ENCODE measurements at places on chromosomes 1 and 21.

DNA sequence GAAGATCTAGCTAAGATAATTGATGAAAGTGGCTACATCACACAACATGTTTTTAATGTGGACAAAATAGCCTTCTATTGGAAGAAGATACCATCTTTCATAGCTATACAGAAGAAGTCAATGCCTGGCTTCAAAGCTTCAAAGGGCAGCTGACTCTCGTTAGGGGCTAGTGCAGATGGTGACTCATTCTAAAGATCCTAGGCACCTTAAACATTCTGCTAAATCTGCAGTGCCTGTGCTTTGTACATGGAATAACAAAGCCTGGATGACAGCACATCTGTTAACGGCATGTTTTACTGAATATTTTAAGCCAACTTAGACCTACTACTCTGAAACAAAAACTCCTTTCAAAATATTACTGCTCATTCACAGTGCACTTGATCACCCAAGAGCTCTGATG, 65.6 kb upstream of the USP24 start:
- no peak for DNase-seq

GRCh38 chr1:64811131-64811530, 66.3 kb downstream of the RAVER2 start:
- no peak for DNase-seq

DNA sequence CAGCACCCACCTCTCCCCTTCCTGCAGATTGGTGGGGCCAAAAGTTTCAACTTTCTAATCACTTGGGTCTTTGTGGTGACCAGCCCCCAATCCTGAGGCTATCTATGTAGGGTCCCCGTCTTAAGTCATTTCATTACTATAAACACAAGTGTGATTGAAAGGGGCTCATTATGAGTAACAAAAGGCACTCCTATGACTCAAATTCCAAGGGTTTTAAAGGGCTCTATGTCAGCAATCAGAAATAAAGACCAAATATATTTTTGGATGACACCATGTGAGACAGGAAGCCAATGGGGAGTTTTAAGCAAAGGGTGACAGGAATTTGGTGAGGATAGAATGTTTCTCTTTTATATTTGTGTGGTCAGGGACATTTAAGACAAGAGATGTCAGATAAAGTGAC, 6.2 kb downstream of the ERO1B start:
- DNase-seq: no peak

DNA sequence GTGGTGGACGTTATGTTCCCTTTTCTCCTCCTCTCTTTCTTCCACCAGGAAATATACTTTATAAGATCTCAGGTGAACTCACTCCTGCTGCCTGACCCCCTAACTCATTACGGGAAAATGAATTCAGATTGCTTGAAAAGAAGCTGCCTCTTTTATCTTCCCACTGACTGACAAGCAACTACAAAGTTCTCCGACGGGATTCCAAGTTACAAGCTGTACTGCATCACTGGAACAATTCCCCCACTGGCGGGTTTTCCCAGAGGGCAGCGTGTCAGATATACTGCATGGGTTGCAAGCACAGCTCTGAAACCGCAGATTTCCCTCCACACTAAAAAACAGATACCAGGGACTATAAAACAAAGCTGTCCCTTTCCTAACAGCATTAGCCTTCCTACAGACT, 390.6 kb downstream of the KCTD3 start:
- DNase-seq: no peak

- no peak for DNase-seq
Measured at GRCh38 chr21:34836933-34837505, 168.2 kb downstream of the CLIC6 start.

DNA sequence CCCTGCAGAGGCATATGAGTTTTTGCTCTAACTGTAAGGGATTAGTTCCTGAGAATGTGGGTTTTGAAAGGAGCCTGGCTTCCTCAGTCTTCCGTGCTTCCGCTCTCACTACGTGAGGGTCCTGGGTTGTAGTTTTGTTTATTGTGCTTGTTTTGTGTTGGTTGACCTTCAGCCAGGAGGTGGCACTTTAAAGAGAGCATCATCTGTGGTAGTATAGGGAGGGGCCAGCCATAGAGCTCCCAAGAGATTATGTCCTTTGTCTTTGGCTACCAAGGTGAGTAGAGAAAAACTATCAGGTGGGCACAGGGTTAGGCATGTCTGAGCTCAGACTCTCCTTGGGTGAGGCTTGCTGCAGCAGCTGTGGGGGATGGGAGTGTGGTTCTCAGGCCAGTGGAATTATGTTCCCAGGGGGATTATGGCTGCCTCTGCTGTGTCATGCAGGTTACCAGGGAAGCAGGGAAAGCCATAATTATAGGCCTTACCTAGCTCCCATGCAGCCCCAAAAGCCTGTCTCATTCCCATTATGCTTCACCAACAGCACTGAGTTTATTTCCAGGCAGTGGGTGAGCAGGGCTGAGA, 23.5 kb downstream of the CYP4B1 start:
- DNase-seq: no peak

DNA sequence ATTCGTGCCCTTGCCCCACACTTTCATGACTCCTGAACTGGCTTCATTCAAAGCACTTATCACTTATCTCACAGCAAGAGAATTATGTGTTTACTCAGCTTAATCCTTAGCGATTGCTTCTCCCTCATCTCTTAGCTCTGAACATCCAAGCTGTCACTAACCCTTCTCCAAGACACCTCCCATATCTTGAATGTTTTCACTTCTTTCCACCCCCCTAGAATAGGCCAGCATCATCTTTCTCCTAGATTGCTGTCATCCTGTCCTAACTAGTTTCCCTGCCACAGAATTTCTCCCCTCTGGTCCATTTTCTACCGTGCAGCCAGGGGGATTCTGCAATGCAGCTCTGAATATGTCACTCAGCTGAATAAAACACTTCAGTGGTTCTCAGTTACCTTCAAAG, 68.6 kb upstream of the SPATA6 start:
- no peak for DNase-seq

DNA sequence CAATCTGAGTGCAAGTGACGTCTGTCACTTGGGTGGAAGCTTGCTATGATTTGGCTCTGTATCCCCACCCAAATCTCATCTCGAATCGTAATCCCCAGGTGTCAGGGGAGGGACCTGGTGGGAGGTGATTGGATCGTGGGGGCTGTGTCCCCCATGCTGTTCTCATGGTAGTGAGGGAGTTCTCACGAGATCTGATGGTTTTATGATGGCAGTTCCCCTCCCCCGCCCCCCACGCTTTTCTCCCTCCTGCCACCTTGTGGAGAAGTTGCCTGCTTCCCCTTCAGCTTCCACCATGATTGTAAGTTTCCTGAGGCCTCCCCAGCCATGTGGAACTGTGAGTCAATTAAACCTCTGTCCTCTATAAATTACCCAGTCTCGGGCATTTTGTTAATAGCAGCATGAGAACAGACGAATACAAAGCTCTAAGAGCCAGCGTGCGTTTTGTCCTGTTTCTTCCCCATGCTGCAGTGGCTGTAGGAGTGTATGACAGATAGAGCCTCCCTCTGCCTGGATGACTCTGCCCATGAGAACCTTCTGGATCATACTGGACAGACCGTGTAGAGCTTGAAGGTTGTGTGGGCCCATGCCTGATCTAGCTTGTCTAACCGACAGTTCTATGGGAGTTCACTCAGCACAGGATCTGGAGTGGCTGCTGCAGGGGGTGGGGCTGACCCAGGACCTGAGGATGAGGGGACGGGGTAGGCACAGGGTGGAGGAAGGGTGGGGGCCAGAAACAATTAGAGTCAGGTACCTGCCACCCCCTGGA, 139.7 kb upstream of the ERRFI1 start:
- DNase-seq: no peak

GRCh38 chr1:201309416-201309815, 26.1 kb downstream of the PKP1 start:
- DNase-seq: no peak

DNA sequence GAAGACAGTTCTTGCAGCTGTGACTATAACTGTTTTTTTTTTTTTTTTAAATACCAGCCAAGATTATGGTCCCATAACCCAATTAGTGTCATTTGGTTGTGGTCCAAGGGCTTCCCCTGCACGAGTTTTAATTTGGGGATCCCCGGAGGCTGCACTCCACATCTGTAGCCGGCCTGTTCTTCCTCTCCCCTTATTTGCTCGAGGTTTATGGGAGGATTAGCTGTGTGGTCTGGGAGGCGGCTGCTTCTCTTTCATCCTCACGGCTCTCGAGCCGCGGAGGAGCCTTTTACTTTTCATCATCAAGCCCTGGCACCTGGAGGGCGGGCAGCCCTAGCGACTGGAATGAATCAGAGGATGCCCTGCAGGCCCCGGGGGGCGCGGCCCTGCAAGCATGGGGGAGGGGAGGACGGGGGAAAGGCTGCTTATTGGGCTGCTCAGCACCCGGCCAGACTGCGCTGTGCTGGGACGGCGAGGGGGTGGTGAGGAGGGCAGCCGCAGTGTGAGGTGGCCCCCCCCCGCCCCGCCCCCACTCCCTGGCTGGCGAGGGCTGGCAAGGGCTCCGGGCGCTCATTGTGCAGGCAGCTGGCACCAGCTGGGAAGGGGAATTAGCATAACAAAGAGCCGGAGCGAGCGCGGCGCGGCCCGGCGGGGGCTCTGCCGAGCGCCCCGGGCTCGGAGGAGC, 18.5 kb downstream of the SERTAD4 start:
- no peak for DNase-seq

DNA sequence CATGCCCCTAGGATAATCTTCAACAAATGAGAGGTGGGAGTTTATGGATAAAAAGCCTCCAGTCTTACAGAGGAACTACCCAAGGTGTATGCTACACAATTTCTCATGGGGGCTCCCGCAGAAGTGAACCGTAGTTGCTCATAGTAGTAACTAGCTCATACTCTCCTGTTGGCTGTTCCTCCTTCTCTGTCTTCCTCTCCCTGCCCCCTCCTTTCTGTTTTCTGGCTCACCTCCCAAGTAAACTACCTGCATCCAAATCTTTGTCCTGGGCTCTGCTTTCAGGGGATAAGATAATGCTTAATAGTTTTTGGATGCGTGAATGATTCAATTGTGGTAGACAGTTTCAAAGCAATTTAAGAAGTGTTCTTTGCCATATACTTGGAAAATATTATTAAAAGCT, 90.1 kb upstream of the ROR1 start:
- DNase-seq: no peak

GRCh38 chr1:230167419-230167852, 100.4 kb downstream of the GALNT2 start:
- peak; percentile 47 for DNase-seq

DNA sequence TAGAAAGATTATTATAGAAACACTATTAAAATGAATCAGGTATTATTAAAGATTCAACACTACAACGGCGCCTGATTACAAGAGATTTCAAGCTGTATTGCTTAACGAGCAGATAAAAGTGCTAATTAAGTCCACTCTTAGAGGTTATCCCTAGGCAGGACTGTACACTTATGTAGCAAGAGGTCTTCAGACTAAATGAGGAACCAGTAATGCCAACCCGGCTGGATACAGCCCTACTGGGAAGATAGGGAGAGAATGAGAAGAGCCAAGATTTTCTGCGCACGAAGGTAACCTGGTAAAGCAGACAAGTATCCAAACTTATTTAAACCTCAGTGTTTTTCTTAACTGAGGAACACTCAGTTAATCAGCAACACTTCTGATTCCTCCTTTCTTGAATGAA, 115.7 kb upstream of the HIVEP3 start:
- no peak for DNase-seq

GRCh38 chr1:198212675-198213074, 55.9 kb downstream of the NEK7 start:
- DNase-seq: no peak

GRCh38 chr1:54070171-54070837, 16.9 kb downstream of the TCEANC2 start:
- no peak for DNase-seq

GRCh38 chr21:35732788-35733187, 327.5 kb downstream of the SETD4 start:
- DNase-seq: no peak

GRCh38 chr1:231757101-231757404, 130.5 kb downstream of the DISC1 start:
- DNase-seq: no peak

- DNase-seq: peak; percentile 71
Measured at GRCh38 chr1:181089676-181090544, 1.4 kb downstream of the IER5 start.

DNA sequence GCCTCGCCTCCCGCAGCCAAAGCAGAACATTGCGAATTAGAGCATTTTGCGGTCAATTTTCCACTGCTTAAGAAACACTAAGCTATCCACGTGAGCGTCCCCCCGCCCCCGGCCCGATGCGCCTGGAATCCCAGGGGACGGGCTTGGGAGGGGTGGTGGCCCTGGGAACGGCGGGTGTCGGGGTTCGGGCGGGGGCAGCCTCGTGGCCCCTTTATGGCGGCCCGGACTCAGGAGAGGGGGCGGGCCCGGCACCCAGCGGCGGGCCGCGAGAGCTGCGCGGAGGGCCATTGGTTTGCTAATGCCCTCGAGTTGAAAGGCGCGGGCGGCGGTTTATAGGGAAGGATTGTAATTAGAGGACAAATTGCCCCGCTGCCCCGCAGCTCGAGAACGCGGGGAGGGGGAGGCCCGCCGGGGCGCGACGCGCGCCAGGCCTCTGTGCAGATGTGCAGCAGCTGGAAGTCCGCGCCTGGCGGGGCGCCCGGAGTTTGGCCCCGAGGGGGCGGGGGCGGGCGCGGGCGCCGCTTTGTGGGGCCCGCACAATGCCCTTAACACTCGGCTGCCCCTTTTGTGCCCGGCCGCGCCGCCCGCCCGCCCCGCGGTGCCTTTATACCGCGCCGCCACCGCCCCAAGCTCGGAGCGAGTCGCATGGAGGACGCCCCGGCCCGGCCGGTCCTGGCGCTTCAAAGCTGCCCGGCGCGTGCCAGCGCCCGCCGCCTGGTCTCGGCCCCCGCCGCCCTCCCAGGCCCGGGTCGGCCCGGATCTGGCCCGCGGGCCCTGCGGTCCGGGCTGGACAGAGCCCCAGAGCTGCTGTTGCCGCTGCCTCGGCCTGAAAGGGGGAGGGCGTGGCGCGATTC, 1.9 kb upstream of the HES3 start:
- no peak for DNase-seq

DNA sequence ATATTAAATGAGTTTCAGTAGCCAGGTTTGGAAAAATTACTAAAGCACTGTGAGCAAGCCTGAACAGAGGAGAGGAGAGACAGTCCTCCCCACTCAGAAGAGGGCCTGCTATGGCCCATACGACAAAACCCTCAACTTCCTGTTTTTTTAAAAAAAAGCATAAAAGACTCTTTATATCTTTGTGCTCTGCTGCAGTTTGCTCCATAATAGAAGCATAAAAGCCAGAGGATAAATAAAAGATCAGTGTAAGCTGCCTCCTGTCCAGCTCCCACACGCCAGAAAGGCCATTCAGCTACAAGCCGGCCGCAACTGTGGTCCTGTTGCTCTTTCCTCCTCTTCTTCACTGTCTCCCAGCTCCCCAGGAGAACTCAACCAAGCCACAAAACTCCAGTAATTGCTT, 37.8 kb downstream of the NID1 start:
- DNase-seq: peak; percentile 15

- no peak for DNase-seq
Measured at GRCh38 chr1:53093451-53093754, 31.4 kb downstream of the PODN start.

GRCh38 chr1:59151387-59151761, 145.5 kb upstream of the FGGY start:
- DNase-seq: no peak

- DNase-seq: no peak
Measured at GRCh38 chr1:247114351-247115140, 10.4 kb upstream of the ZNF669 start.

All from CD4-positive, CD25-positive, alpha-beta regulatory T cell (primary cell).